ENCODE measurements at places on chromosomes 12 and 14.

DNA sequence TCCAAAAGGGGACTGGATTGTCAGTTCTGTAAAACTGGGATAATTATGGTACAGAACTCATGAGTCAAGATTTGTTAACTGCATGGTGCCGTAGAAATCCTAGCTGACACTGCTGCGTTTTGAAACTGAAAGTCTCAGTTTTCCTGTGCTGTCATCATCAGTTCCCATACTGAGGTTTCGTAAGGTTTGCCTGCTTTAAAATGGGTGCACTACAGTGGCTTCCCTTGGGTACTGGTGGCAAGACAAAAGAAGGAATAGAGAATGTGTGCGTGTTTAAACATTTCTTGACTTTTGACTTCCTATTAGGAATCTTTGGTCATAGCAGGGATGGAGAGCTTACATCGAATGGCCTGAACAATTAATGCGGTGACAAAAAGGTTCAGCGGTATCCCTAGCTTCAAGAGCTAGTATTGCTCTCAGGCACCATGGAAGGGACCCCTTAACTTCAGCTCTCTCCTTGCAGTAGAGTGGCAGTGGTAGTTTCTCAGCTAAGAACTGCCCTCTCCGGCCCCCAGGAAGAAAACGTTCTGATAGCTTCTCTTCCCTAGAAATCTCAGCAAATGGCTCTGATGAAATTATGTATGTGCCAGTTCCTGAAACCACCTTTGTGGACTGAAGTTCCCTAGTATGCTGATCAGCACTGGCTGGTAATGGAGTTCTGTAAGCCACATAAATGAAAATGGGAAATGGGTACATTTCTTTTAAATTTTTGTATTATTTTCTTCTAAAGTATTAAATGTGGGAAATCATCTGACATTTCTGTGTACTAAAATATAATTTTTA lies 28.9 kb downstream of the ANO6 start:
- no peak for DNase-seq

DNA sequence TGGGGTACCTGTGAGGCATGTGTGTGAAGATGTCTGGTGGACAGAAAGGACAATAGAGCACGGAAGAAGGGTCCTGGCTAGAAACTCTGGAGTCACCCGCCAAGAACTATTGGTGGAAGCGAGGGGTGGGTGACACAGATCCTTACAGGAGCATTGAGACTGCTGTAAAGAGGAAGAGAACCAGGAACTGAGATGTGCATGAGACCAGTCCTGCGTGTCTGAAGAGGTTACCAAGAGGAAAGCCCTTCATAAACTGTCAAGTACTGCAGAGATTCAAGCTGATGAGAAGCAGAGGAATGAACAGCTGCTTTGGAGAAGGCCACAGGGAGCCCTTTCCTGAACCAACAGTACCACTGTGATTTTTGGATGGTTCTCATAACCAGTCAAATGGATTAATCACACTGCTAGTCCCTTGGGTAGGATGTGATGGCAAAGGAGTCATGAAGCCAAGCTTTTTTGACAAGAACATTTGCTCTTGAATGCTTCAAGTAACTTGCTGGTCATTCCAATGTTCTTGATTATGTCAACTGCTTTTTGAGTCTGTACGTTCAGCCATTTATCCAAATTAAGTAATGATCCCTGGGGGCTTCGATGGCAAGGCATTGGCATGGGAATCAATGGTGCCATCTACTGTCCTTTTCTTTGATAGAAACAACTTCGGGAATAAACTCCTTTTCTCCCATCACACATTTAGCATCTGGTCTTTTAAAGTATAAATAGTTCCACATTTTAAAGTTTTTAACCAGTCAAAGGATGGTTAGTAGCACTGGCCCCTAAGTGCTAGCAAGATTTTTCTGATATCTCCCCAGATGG lies 42.9 kb downstream of the GPR135 start:
- DNase-seq: no peak

DNA sequence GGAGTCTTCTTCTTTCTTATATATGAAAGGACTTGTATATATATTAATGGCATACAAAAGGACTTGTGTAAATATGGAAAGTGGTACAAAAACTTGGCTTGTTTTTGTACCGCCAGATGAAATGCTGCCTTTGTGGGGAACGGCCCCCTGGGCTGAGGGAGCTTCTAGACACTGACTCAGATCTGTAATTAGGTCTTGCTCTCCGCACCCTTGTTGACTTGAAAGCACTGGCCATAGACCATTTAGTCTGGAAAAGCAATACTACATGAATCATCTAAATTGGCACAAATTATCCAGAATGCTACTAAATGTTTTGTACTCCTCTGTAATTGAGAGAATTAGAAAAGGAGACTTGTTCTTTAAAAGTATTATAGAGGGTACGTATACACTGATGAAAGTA lies 399.9 kb upstream of the RGS6 start:
- no peak for DNase-seq

DNA sequence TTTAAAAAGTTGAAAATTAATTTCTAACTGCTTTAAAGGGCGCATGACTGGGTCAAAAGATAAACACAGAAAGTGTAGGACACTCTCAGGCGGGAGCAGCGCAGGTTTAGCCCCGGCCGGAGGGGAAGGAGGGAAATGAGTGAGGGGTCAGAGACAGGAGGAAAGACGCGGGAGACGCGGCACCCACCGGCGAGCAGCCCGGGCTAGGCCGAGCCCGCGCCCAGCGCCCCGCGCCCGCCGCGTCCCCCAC lies 591 bp downstream of the GXYLT1 start:
- DNase-seq: no peak

GRCh38 chr14:39563361-39563760 lies 131.1 kb upstream of the FBXO33 start:
- DNase-seq: no peak

DNA sequence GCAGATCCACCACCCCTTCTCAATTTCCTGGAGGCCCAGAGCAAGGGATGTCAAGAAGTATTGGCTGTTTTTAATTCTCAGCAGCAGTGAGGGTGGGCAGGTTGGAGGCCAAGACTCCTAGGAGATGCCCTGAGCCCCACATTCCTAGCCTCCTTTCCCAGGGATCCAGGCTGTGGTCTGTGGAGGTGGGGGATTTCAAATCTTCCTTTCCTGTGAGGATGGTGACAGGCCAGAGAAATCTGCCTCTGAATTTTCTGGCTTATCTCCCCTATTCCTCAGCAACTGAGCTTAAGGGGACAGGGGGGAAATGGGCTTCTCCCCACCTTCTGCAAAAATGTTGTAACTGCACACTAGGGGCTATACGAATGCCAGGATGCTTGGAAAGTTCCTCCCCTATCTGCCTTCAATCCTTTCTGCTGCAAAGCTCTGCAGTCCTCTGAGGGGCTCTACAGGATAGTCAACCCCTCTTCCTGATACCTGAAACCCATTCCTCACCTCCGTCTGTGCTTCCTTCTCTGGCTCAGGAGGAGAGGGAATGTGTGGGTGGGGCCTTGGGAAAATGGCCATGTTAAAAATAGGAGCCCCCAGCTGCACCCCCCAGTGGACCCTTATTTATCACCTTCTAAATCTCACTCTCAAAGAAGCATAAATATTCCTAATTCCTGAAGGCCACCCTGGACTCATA lies 6.6 kb downstream of the GPR84 start:
- no peak for DNase-seq

DNA sequence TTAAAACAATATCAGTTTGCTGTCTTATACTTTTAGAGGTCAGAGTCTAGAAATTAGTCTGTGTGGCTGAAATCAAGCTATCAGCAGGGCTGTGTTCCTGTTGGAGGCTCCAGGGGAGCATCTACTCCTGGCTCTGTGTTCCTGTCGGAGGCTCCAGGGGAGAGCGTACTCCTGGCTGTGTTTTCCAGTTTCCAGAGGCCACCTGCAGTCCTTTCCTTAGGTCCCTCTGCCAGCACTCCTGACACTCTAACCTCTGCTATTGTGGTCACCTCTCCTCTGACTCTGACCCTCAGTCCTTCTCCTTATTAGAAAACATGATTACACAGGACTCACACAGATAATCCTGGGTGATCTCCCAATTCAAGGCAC lies 1140.7 kb upstream of the TMEM132C start:
- DNase-seq: no peak

DNA sequence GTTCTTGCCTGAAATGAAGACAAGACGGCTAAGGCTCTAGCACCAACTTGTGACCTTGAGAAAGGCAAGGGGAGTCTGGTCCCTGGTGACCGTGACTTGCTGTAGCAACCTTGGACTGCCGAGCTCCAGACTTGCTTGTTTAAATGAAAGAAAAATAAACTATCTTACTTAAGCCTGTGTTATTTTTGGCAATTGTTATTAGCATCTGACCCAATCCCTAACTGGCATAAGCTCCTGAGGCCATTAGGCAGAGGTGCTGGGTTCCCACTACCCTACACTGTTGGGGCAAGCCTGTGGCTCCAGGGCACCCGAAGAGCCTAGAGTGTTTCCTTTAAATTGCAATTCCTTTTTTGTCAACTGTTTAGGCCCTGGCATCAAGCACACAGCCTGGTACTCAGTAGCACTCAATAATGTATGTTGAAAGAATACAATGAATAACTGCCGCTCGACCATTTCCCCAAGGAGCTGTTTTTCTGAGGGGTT lies 106.9 kb upstream of the HIF1A start:
- DNase-seq: no peak

- no peak for DNase-seq
Observed at GRCh38 chr12:101764051-101764792, 25.0 kb upstream of the SYCP3 start.

- no peak for DNase-seq
Observed at GRCh38 chr14:76762411-76763095, 1.3 kb downstream of the VASH1 start.

DNA sequence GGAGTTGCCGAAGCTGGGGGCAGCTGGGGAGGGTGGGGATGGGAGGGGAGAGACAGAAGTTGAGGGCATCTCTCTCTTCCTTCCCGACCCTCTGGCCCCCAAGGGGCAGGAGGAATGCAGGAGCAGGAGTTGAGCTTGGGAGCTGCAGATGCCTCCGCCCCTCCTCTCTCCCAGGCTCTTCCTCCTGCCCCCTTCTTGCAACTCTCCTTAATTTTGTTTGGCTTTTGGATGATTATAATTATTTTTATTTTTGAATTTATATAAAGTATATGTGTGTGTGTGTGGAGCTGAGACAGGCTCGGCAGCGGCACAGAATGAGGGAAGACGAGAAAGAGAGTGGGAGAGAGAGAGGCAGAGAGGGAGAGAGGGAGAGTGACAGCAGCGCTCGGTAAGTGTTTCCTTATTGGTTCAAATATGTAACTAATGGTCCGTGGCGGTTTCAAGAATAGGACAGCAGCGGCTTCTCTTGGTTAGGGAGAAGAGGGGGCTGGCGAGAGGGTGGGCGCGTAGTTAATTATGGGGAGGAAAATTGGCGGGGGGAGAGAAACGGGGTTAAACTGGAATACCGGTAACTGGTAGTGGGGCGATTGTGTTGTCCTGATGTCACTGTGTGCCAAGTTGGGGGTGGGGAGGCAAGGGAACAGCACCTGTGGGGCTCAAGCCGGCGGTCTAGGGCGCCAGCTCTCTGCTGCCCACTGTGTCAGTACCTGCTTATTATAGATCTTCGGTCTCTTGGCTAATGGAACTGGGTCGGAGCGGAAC lies 8.4 kb downstream of the HOXC8 start:
- DNase-seq: no peak

DNA sequence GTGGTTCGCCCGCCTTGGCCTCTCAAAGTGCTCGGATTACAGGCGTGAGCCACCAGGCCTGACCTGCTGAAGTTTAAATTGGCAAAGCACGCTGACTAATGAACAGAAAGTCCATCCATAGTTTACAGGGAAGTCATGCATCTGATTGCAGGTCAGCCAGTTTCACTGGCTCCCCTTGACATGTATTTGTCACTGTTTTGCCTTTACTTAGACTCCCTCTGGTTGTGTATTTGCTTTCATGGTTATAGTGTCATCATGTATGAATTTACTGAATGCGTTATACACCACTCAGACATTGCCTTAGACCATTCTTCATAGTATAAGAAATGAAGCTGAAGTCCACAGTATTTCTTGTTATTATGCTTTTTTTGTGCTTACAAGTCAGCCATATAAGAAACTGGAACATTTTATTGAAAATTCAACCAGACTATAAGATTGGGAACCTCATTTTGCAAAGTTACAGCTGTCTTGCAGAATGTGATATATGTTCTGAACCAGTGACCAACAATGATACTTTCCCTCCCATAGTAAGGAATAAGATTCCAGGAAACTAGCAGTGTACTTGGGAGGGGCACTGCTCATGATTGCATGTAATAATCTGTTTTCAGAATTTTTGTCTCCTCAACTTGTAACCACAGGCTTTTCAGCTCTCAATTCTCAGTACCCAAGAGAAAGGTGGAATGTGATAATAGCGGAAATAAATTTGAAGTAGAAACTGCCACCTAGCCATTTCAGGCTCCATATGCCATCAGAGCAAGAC lies 51.9 kb upstream of the ATF7IP start:
- no peak for DNase-seq

- no peak for DNase-seq
Observed at GRCh38 chr14:96634896-96635295, 132.7 kb downstream of the PAPOLA start.

DNA sequence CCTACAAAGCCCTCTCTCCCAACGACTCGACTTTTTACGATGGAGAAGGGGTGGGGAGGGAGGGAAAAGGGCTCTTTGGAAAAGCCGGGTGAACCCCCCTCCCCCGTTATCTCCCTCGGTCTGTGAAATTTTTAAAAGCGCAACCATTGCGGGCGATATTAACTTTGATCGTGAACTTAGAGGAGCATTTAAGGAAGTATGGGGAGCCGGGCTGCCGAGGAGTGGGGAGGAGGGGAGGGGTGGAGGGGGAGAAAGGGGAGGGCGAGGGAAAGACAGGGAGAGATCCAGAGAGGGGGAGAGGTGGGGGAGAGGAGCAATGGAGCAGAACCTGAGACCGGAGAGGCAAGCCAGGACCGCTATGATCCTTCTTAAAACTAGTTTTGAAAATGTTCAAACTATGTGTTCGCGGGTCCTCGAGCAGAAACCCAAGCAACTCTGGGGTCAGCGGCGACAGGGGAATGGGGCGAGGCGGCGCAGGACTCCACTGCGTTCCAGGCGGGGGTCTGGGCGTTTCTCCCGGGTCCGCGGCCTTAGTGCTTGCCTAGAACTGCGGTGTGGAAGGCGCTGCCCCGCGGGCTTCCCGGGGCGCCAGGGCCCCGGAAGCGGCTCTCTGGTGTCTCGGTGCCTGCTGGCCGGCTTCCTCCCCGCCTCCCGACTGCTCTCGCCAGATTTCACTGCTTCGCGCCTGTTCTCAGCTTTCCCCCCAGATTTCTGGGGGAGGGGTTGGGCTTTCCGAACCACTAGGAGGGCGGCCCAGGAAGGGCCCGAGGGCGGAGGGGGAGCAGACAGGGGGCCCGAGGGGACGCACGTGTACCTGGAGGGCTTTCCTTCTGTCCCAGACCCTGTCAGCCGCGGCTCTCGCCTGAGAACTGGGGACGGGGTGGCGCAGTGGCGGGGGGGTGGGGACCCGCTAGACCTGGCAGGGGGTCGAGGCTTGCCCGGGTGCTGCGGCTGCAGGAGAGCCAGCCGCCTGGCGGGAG lies at the start of gene HOTAIR:
Gene HOTAIR, minus strand, starts transcription at position 871 of the 980 bp plus-strand sequence.
- no peak for DNase-seq
